ENCODE measurements at places on chromosomes 1 and 21.

GRCh38 chr1:170674986-170675385, 11.1 kb downstream of the PRRX1 start:
- DNase-seq = no peak

GRCh38 chr1:110230381-110231199, 20.5 kb downstream of the KCNC4 start:
- DNase-seq = no peak

DNA sequence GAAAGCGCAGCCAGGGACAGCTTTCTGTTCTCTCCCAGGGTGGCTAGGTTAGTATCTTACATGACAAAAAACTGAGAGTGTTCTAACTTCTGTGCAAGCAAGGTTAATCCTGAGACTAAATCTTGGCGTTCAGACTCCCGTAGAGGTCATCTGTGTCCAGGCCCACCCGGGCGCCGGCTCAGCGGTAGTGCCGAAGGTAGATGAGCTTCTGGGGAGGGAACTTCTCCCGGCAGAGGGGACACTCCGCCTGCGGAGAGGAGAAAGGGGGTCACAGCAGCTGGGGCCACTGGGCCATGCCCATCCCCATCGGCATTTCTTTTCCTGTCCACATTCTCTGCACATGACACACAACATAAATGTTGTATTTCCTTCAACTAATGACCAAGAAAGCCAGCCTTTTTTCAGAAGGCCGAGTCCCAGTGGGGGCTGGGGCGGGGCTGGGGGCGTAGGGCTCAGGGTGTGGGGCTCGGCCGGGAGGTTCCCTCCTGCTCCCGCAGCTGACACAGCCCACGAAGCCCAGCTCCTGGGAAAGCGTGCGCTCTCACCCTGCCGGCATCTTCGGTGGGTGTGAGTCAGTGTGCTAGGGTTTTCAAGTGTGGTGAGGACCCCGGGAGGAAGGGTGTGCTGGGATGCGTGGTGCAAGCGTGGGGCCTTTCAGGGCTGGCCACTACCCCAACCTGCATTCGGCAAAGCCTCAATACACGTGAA, 6.6 kb downstream of the PEX10 start:
- DNase-seq = no peak

- DNase-seq = no peak
Observed at GRCh38 chr1:226700861-226701260, 38.2 kb downstream of the ITPKB start.

DNA sequence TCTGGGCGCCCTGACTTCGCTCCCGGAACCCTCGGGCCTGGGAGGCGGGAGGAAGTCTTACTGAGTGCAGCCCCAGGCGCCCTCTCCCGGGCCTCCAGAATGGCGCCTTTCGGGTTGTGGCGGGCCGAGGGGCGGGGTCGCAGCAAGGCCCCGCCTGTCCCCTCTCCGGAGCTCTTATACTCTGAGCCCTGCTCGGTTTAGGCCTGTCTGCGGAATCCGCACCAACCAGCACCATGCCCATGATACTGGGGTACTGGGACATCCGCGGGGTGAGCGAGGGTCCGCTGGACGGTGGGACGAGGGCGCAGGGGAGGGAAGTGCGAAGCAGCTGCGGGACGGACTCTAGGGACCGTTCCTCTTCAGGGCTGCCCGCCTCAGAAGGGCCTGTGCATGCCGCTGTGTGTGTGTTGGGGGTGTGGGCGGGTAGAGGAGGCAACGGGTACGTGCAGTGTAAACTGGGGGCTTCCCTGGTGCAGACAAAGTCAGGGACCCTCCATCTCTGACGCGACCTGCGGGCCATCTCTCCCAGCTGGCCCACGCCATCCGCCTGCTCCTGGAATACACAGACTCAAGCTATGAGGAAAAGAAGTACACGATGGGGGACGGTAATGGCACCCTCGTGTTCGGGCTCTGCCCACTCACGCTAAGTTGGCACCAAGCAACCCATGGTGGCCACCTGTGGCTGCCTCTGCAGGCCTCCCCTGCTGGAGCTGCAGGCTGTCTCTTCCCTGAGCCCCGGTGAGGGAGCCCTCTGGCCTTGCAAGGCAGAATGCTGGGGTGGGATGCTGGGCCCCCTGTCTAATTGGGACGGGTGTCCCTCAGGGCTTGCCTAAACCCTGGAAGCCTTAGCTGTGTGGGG, at the start of gene GSTM1:
GSTM1 (plus strand) TSS at position 177 of the 859 bp plus-strand sequence; CDS start at position 234, 57 bp downstream.
- no peak for DNase-seq

DNA sequence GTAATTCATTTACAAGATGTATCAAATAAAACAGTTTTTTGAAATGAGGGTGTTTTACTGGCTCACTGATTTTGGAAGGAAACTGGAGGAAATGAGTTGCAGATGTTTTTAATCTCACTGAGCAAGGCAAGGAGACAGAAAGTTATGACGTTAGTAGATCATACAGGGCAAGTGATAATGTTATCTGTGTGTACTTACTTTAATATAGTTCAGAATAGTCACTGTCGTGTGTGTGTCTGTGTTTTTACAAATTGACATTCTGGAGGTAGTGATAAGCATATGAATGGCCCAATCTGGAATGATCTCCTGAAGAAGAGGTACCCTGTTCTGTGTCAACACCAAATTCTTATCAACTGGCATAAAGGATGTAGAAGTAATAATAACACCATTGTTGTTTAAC, 1.9 kb upstream of the GBP4 start:
- DNase-seq = peak; percentile 55

GRCh38 chr1:229410692-229411433, 23.0 kb downstream of the ACTA1 start:
- DNase-seq = no peak

- DNase-seq = no peak
Observed at GRCh38 chr1:226772446-226773139, 33.5 kb upstream of the ITPKB start.

GRCh38 chr1:239819096-239819495, 272.6 kb upstream of the FMN2 start:
- peak; percentile 15 for DNase-seq

Data from CD4-positive, alpha-beta T cell treated with Interleukin-17A for 1 hour (primary cell).